Amniotic epithelial cell (primary cell): ENCODE measurements at places on chromosomes 5 and 9.

GRCh38 chr9:13865869-13866268 lies 448.1 kb downstream of the NFIB start:
- DNase-seq, result peak; percentile 45

- DNase-seq, result peak; percentile 60
Measured at GRCh38 chr5:73122875-73123810, 2.8 kb downstream of the TMEM171 start.

GRCh38 chr5:177290816-177291596 lies 12.5 kb downstream of the RAB24 start:
- no peak for DNase-seq

DNA sequence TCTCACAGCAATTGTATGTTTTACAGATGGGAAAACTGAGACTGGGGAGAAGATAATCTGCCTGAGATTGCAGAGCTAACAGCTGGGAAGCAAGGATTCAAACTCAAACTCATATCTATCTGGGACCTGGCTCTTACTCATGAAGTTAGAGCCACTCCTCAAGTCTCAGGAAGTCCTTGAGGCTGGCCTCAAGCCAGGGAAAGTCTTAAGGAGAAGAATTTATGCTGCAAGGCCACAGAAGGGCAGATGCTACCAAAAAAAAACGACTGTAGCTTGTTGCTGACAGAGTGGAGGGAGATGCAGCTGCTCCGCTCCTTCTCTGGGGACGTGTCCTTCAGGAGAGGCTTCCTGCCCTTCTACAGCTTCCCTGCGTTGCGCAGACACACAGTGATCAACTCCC lies 39.8 kb downstream of the BARHL1 start:
- peak; percentile 62 for DNase-seq

DNA sequence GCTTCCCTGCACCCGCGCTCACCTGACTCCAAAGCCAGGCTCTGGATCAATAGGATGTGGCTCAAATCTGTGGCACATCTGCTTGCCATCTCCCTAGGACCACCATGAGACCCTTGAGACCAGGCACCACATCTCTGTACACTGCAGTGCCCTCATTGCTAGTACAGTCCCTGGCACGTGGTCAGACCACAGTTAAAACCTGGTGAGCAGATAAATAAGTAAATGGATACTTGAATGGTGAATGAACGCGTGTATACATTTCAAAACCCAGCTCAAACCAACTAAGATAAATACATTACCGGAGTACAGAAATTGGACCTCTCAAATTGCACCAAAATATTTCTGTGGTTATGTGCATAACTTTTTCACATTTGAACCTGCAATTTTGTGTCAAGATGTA lies 221.2 kb upstream of the IRX4 start:
- no peak for DNase-seq

- peak; percentile 71 for DNase-seq
Measured at GRCh38 chr9:89179540-89179894, 899 bp upstream of the SHC3 start.

- no peak for DNase-seq
Measured at GRCh38 chr5:3994628-3995027, 399.0 kb downstream of the IRX1 start.

GRCh38 chr5:102283102-102283797 lies 12.8 kb downstream of the SLCO4C1 start:
- no peak for DNase-seq

DNA sequence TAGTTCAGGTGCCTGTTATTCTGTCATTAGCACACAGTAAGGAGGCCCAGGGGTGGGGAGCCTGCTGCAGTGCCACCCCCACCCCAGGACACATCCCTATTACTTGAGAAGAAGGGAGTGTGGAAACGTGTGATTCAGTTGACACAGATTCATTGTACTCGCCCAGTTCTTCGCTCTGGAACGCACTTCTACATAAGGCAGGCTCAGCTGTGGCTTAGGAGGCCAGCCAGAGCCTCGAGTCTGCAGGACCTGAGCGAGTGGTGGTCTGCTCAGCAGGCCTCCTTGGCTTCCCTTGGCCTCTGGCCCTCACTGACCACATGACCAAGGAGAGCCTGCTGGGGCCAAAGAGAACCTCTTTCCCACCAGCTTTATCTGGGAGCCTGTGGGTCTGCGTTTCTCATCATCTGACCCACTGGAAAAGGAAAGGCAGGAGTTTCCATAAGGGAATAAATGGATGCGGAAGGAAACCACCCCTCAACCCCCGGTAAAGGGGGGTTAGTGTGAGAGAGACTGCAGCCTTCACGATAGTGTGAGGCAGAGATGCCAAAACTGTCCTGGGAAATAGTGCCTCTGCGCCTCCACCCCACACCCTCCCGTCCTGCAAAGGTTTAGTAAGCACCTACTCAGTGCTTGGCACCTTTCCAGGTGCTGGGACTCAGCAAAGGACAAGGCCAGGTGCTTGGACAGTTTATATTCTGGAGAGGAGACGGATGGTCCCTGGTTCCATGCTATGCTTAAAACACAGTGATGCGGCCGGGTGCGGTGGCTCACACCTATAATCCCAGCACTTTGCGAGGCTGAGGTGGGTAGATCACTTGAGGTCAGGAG lies 73.7 kb downstream of the PPARGC1B start:
- peak; percentile 79 for DNase-seq

GRCh38 chr9:12554636-12555035 lies 138.5 kb upstream of the TYRP1 start:
- peak; percentile 55 for DNase-seq

DNA sequence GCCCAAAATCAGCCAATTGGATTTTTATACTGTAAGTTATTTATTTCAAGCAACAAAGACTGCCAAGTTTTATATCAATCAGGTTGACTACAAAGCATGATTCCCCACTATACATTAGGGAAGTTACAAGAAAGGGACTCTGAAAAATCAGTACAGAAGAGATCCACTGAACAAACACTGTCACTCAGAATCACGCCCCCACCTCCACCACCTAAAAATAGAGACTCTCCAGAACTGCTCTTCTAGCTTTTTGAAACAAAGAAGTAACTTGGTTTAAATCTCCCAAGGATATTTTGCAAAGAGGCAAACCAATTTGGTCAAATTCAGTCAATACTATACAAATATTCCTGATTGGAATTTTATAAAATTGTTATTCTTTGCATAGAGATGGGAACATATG lies 438.0 kb downstream of the HTR1A start:
- DNase-seq, result no peak

DNA sequence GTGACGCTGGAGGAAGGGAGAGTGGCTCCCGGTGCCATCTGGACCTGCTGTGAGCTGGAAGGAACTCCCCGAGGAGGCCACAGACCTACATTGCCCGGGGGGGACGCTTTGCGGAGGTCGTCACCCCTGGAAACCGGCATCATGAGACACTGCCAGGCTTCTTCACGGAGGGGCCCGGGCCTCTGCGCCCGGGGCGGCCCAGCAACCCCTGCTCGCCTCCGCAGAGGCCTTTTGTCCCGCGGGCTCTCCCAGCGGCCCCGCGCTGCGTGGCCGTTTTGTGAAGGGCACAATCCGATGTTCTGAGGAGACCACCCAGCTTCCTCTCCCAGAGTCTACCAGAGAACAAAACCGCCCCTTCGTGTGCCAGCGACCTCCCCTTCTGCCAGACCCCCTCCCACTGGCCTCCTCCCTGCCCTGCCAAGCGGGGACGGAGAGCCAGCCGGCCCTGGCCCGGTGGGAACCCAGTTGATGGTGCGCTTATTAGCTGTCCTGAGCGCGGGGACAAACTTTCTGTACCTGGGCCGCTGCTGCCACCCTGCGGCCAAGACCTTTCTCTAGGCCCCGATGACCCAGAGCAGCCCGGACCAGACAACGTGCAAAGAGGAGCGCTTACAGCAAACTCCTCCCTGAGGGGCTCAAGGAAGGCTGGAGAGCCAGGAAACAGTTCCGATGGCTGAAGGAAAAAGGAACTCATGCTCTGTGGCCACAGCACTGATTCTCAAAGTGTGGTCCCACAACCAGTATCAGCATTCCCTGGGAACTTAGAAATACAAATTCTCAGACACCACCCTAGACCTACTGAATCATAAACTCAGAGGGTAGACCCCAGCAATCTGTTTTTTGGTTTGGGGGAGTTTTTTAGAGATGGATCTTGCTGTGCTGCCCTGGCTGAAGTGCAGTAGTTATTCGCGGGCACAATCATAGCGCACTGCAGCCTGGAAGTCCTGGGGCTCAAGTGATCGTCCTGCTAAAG lies 86.7 kb downstream of the SLC1A3 start:
- DNase-seq, result peak; percentile 64

DNA sequence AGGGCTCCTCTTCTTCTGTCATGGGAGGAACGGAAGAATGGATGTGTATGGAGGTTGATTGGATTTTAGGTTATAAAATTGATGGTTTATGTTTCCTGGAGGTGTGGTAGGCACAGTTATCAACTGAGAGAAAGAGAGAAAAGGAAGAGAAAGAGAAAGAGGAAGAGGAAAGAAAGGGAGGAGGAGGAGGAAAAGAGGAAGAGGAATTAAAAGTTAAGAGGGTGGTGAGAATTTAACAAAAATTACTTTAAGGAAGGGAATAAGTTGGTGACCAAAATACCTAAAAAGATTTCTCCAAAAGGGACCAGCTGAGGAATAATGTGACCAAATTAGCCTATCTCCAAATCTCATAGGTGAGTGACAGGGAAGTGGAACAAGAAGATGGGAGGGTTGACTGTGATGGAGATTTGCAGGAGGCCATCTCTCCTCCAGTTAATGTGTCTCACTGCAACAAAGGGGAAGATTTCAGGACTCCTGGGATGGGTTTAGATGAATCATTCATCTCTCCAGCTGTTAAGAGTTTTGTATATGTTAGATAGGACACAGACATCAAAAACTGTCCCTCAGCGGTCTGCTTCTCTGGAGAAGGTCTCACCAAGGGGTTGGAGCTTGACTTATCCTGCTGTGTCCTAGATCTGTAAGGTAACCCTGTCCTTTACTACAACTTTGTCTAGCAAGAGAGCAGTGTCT lies 76.0 kb upstream of the TMC1 start:
- DNase-seq, result no peak

DNA sequence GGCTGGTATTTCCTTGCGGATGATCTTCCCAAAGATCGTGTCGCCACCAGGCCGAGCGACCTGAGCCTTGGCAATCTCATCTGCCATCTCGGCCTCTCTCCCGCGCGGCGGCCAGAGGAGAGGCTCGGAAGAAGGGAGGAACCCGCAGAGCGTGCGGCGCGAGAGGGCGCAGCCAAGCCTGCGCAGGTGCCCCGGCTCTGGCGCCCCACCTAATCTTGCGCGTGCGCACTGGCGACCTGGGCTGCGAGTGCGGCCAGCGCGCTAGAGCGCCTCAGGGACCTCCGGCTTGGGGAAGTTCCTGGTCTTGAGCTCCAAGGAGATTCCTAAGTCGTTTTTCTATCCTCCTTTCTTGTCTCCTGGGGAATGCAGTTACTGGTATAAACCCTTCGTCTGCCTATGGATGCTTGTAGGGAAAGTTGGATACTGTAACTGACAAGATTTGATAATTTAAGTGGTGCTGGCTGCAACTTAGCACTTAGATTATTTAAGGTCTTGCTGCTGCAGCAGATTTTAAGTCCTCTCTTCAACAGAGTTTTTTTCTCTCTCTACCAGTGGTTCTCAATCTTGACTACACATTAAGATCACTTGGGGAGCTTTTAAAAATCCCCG lies at the start of gene HINT1:
HINT1 (minus strand) TSS at position 138 of the 609 bp plus-strand sequence; CDS start at position 87, 51 bp downstream.
- DNase-seq, result peak; percentile 76

DNA sequence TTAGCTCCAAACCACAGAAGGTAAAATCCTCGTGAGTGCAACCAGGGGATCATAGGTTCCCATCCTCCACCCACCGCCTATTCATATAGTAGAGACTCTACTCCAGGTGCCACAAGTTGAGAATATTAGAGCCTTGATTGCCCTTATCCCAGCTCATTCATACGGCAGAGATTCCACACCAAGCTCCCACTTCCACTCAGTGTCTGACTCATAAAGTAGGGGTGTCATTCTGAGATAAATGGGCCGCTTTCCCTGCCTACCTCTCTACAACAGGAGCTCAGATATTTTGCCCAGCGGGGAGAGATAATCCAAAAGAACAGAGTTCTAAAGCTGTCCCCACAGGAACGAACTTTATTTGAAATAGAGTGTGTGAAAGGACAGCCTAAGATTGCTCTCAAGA lies 9.4 kb downstream of the SLC22A4 start:
- peak; percentile 60 for DNase-seq

DNA sequence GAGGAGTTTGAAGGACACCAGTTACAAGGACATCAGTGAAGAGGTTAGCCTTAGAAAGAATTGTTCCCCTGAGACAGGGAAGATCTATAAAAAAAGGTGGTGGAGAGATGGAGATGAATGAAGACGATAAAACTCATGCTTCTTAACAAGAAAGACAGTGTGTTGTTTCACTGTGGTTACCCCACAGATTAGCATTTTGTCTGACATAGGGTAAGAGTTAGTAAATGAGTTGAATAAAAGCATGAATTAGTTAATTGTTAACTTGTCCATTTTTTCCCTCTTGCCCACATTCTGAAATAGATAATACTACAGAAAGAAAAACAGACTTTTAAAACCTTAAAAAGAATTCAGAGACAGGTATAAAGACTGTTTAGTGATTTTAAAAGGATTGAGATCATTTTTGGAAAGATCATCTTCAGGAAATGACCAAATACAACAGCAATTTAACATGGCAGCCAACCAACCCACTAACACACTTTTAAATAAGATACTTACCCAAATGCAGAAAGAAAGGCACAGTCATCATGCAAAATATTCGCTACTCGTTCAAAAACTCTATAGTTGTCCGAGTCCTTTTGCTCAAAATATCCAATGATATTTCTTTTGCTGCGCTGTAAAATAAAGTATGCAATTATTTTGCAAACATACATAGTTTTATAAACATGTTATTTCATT lies 78.5 kb downstream of the ERP44 start:
- DNase-seq, result no peak

DNA sequence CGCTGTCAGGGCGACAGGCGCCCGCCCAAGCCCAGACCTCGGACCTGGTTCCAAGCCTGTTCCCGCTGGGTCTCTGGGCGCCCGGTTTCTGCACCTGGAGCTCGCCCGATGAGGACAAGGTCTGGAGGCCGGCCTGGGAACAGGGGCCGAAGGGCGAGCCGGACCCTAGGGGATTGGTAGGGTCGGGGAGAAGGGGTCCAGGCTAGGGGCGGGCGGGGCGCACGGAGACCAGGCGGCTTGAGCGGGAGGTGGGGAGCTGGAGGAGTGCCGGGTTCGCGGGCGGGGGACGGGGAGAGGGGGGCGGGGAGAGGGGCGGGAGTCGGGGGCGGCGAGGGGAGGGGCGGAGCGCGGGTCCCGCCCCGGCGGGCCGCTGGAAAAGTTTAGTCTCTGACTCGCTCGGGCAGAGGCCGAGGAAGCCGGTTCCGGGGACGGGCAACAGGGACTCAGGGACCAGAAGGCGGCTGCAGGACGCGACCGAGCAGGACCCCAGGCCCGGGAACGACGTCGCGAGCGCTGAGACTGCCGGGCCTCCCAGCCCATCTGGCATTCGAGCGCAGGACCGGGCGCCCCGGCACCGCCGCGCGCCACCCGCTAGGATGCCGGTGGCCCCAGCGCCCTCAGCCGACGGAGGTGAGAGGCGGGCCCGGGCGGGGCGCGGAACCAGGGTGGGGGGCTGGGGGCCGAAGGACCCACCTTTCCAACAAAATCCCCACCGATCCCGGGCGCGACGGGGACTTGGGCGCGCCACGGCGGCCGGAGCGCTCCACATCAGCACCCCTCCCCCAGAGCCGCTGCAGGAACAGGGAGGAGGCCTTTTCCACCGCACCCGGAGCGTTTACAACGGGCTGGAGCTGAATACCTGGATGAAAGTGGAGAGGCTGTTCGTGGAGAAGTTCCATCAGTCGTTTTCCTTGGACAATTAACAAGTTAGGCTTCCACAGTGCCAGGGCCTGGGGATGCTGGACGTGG lies at the start of gene S1PR3:
S1PR3 (plus strand) TSS at position 403 of the 969 bp plus-strand sequence. CDS start 9,733 bp downstream, outside the sequence.
- DNase-seq, result no peak

- DNase-seq, result peak; percentile 90
Measured at GRCh38 chr5:166772770-166773169, 1518.7 kb upstream of the WWC1 start.

- no peak for DNase-seq
Measured at GRCh38 chr5:161009194-161009593, 157.2 kb upstream of the ATP10B start.
